ENCODE measurements at places on chromosomes 12 and 14. TPM values are rescaled to one million over a fixed set of nuclear protein-coding genes. Genes with fewer than 3 reads are reported as not detected.

- no peak for DNase-seq
Observed at GRCh38 chr14:39138440-39138839, 24.3 kb downstream of the GEMIN2 start.

DNA sequence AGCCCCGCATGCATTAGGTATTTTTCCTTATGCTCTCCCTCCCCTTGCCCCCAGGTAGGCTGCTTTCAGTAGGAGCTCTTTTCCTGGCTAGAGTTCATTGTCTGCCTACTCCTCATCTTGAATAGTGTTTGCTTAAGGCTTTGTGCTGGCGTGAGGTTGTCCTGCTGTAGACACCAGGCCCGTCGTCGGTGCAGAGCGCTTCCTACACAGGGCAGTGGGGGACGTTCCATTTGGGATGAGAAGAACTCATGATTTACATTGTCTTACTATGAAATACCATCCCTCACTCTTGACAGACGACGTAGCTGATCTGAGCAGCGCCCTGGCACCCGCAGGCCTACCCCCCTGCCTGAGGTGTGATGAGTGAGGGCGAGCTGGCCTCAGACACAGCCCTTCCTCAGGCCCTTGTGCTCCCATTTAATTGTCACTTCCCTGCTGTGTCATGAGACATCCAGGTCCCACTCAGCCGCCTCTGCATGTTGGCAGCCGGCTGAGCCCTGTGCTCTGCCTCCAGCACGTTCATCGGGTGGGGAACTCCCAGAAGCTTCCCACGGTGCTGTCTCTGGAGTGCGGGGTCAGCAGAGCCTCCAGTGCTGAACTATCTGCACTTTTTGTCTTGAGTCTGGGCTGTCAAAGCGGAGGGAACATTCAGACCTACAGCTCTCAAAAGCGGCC lies 76.0 kb downstream of the WDR20 start:
- DNase-seq: no peak

DNA sequence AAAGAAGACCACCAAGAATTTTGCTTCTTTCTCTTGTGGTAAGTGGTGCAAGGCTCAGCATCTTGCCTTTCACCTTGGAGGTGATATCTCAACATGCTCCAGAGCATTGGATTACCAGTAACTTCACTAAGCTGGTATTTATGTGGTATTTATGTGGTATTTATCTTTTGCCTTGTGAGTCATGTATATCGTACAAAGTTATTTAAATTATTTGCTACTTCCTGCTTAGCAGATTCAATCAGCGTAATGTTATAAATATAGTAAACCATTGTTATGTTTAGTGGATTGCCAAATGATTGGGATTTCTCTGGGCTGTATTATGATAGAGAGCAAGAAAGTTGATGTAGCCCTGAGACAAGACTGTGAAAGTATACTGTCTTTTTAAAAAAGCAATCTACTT lies 366.4 kb downstream of the IPO8 start:
- DNase-seq: no peak

DNA sequence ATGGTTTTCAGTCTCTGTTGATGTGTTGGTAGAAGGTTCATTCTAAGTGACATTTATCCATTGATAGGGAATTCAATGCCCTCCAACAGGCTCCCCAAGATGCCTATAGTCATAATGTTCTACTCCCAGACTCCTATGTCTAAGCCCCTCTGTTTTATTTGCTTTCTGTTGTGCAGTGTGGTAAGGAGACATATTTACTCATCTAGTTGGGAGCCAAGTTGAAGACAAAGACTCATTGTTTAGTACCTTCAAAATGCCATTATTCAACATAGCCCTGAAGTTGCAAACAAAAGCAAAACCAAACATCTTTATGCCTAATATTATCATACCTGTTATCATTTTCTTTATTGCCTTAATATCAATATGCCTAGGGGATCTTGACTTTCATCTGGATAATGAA lies 302.1 kb downstream of the RMST start:
- DNase-seq: no peak

- DNase-seq: no peak
Observed at GRCh38 chr14:91545204-91545603, 35.1 kb upstream of the PPP4R3A start.

GRCh38 chr12:82537436-82537835 lies 149.3 kb upstream of the TMTC2 start:
- DNase-seq: peak; percentile 5

DNA sequence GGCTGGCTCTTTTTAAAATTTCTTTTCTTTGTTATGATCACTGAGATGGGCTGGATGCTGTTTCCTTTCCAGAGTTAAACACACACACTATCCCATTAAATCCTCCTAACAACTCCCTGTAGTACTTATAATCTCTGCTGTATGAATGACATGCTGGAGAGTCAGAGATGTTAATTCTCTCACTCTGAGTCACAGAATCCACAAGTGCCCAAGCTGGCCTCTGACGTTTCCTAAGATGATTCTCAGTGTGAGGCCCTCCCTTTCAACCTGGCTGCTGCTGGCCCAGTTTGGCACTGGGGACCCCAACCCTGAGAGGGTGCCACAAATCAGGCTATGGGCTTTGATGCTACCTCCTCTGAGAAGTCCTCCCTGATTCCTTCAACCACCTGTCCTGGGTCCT lies 5.4 kb downstream of the NOS1 start:
- DNase-seq: no peak

DNA sequence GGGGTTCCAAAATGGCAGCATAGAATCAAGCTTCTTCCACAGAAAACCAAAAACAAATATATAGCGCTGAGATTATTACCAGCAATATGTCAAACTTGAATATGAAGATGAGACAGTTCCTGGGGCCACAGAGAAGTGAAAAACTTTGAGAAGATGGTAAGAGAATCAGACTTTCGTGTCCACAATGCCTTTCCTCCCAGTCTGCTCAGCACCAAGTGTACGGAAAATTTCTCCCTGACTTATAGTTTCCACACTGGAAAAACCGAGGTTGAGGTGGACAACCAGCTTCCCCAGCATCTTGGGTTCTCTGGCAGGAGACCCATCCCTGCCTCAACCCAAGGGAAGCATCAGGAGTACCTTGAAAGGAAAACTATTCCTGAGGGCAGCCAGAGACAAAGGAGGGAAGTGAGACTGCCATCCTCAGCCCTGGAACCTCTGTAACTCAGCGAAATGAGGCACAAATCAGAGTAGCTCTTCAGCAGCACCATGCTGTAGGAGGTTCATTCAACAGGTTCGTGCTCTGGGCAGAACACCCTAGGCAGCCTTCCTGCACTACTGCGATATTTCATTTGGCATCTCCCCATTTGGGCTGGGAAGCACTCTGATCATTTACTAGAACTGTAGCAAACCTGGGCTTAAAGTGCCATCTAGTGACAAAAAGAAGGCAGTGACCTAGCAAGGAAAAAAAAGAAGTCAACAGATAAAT lies 52.4 kb upstream of the CAPRIN2 start:
- peak; percentile 53 for DNase-seq

GRCh38 chr14:101119830-101120571 lies 216.5 kb upstream of the RTL1 start:
- no peak for DNase-seq

GRCh38 chr12:26125400-26126339 lies 833 bp upstream of the BHLHE41 start:
- peak; percentile 88 for DNase-seq

DNA sequence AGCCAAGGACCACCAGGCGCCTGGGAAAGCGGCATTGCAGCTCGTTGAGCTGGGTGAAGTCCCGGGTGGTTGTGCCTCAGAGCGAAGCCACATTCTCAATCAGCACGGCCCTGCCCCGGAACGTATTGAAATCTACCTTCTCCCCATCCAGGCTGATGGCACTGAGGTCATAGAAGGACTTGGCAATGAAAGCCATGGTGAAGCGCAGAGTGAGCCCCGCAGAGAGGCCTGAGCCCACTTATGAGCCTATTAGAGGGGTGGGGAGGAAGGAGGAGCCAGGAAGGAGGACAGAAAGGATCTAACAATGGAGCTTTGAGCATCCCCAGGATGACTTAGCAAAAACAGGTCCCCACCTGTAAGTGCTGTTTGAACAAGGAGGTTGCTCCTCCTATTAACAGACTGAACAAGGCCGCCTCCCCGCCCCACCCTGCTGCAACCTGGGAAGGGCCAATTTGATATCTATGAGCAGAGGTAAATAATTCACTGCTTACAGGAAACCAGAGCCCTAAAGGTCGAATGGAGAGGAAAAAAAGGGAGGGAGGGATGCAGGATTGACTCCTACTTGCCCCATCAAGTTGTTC lies at the start of gene GPX2:
Gene GPX2, minus strand, starts transcription at position 215 of the 581 bp plus-strand sequence. Its CDS starts 19 bp downstream, at position 196.
- DNase-seq: no peak

- peak; percentile 45 for DNase-seq
Observed at GRCh38 chr14:102579696-102580549, 12.5 kb upstream of the RCOR1 start.

DNA sequence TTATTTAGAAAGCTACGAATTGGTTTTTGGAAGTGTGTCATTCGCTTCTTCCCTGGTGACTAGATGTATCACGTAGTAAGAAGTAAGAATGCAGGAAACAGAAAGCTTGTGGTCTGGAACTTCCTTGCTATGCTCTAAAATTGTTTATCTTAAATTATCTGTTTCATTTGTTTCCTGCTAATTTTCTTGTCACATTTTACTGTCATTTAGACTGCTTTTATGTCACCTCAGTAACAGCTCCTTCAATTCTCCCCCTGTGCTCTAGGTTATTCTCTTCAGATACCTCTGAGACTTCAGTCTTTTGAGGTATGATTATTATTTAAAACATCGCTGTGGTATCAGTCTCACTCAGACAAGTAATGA lies 699 bp upstream of the CD69 start:
- DNase-seq: no peak

- no peak for DNase-seq
Observed at GRCh38 chr14:94559638-94560290, 1.5 kb upstream of the SERPINA4 start.

DNA sequence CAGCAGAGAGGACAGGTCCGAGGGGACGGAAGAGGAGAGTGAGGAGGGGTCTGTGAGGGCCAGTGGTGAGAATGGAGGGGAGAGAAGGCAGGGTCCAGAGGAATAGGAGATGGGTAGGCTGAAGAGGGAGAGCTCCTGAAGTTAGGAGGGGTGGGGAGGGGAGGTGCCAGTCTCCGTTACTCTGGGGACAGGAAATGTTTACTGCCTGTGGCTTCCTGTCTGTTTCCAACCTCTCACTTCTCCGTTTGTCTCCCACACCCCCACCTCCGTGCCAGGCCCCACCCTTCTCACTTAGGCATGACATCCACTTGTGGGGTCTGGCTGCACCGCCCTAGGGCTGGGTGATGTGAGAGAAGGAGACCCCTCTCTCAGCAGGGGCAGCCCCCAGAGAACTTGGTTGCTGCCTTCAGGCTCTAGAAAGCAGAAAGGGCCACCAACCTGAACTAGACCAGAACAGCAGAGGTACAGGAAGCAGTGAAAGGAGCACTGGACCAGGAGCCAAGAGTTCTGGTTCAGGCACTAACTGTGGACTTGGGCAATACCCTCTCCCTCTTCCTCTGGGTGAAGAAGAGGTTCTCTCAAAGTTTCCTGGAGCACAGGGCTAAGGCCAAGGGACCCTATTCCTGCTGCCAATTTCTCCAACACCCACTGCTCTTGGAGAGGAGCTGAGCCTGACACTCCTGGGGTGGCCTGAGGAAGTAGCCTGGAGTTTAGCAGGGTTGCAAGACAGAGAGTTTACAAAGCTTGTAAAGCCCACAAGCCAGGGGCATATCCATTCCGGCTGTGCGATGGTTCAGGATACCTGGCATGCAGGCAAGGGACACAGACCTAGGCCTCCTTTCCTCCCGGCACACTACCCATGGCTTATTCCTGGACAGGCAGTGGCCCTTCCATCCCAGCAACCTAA lies 5.5 kb downstream of the ITGA5 start:
- DNase-seq: no peak

DNA sequence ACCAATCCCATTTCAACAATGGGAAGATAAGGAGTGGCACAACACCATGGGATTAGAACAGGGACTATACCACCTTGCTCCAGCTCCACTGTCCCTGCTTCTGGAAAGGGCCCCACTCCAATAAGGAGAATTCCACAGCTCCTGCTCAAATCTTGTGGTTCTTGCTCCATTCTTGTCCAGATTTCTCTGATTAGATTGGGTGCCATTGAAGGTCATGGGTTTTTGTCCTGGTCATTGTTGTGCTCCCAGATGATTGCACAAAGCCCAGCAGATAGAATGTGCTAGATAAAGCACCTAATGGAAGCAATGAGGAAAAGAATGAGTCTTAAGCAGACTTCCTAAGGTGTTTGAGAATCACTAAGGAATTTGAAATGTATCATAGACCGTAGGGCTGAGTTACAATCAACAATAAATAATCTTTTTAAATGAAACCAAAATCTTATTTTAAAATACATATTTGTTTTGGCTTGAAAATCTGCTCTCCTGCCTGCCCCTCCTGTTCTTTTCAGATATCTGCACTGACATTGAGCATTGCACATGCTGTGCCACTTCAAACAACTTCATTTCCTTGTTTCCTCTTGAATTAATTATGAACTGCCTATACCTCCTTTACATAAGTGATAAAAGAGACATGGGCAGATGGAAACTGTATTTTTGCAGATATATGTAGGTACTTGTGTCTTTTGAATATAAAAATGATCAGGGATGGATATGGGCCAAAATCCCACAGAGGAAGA lies 115.9 kb downstream of the FGD4 start:
- DNase-seq: no peak

- DNase-seq: no peak
Observed at GRCh38 chr12:105384220-105384619, 53.7 kb downstream of the C12orf75 start.

DNA sequence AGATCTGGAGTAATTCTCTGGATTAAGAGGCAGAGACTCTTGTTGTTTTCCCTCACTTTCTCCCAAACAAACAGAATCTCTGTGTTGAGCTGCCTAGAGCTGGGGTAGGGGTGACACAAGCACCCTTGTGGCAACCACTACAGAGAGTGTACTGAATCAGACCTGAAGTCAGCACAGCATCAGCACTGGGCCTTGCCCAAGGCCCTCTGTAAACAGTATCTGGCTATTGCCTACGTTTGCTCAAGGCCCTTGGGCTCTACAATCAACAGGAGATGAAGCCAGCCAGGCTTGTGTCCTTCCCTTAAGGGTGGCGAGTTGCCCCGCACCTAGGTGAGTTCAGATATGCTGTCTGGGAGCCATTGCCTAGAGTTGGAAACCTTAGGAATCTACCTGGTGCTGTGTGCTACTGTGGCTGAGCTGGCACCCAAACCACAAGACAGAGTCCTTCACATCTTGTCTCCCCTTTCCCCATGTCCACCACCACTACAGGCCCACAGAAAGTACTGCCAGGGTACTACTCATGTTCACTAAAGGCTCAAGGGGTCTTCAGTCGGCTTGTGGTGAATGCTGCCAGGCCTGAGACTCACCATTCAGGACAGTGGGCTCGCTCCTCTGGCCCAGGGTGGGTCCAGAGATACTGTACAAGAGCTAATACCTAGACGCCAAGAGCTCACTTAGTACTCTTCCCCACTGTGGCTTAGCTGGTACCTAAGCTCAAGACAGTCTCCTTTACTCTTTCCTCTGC lies 206.8 kb downstream of the SYNE2 start:
- DNase-seq: no peak

GRCh38 chr12:2170376-2170775 lies 117.6 kb downstream of the CACNA1C start:
- no peak for DNase-seq

The SYNE3 gene
- polyA plus RNA-seq: 9.6 TPM

The FAM90A1 gene
- 1.2 TPM for polyA plus RNA-seq

The TMEM119 gene
- 32.4 TPM for polyA plus RNA-seq

The SLC38A4 gene
- 4.8 TPM for polyA plus RNA-seq

The OR6C2 gene
- not detected for polyA plus RNA-seq

The CMA1 gene
- polyA plus RNA-seq: not detected

The SERPINA5 gene
- not detected for polyA plus RNA-seq

The DPY19L2 gene
- 5.4 TPM for polyA plus RNA-seq

The CLMN gene
- 2.0 TPM for polyA plus RNA-seq

Data from muscle of back (tissue), 13 donors.